ENCODE measurements at places on chromosomes 1 and 21. TPM values are rescaled to one million over a fixed set of nuclear protein-coding genes. Genes with fewer than 3 reads are reported as not detected.

GRCh38 chr1:3495776-3496745 lies 41.6 kb downstream of the ARHGEF16 start:
- H3K4me1 ChIP-seq, result peaks cover 9% of the 10 kb centered on the region
- H3K27me3 ChIP-seq, result peaks cover 10% of the 10 kb centered on the region
- H3K4me3 ChIP-seq, result no peak overlapping the region
- no peak for DNase-seq
- no peak overlapping the region for H3K27ac ChIP-seq

C8B gene
- total RNA-seq, result not detected

C1orf116 gene
- total RNA-seq, result 0.17 TPM

F5 gene
- 1.2 TPM for total RNA-seq

SAMSN1 gene
- total RNA-seq, result 22.5 TPM

TRNP1 gene
- total RNA-seq, result 34.1 TPM

- DNase-seq, result no peak
- H3K4me1 ChIP-seq, result peaks cover 6% of the 10 kb centered on the region
- no peak overlapping the region for H3K27ac ChIP-seq
These were observed 2.2 kb upstream of the HENMT1 start for GRCh38 chr1:108663074-108663473.

CTTNBP2NL gene
- 16.2 TPM for total RNA-seq

C1orf167 gene
- not detected for total RNA-seq
